Hepatocyte (in vitro differentiated cells): ENCODE measurements at places on chromosomes 4 and X. TPM values are rescaled to one million over a fixed set of nuclear protein-coding genes. Genes with fewer than 3 reads are reported as not detected.

TXK gene
- total RNA-seq: 0.40 and 1.5 TPM in 2 replicates

SERTM2 gene
- 2.8 and 2.9 TPM in 2 replicates for total RNA-seq

FAM9C gene
- not detected in 2 replicates for total RNA-seq

POLN gene
- total RNA-seq: 2.0 and 3.9 TPM in 2 replicates

MCF2 gene
- total RNA-seq: 0.13 TPM in 1 of 2 replicates, not detected in the other

STPG2 gene
- 0.17 and 0.24 TPM in 2 replicates for total RNA-seq

PAGE2B gene
- total RNA-seq: not detected in 2 replicates

- no peak for DNase-seq
- H3K4me1 ChIP-seq: peaks cover 10% of the 10 kb centered on the region
- no peaks in the 10 kb centered on the region for H3K27me3 ChIP-seq
Observed at GRCh38 chrX:24113181-24113580, 36.3 kb upstream of the ZFX start.

- H3K4me1 ChIP-seq: no peaks in the 10 kb centered on the region
- H3K36me3 ChIP-seq: no peaks in the 10 kb centered on the region
- DNase-seq: no peak
- H3K27me3 ChIP-seq: no peaks in the 10 kb centered on the region
- no peak overlapping the region for H3K27ac ChIP-seq
Observed at GRCh38 chr4:152501846-152502536, 33.9 kb downstream of the FBXW7 start.

- H3K4me1 ChIP-seq: no peaks in the 10 kb centered on the region
- peak; percentile 29 for DNase-seq
- peaks cover 3% of the 10 kb centered on the region for H3K36me3 ChIP-seq
- H3K27ac ChIP-seq: peak overlapping the region; percentile 97
Observed at GRCh38 chr4:169621731-169622492, 1.5 kb downstream of the CLCN3 start.

- DNase-seq: no peak
- H3K4me3 ChIP-seq: no peak overlapping the region
- no peaks in the 10 kb centered on the region for H3K27me3 ChIP-seq
- peaks cover 22% of the 10 kb centered on the region for H3K4me1 ChIP-seq
Observed at GRCh38 chr4:110107866-110108265, 90.5 kb downstream of the ELOVL6 start.

DNA sequence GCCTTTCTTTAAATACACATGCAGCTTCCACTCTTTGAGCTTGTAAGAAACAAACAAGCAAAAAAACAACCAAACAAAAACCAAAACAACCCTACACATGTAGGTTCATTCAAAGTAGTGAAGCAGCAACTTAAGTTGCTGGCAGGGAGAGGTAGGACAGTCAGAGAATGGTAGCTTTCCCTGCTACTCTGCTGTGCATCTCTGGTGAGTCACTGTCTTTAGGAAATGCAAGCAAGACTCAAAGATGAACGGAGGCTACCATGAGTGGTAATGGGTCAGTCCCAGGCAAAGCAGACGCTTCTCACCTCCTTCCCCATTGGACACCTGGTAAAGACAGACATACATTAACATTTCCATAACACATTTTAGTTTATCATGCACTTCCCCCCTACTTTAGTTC lies 43.2 kb downstream of the PGRMC2 start:
- no peak for DNase-seq
- H3K4me3 ChIP-seq: no peak overlapping the region
- H3K27ac ChIP-seq: no peak overlapping the region
- H3K27me3 ChIP-seq: no peaks in the 10 kb centered on the region
- H3K4me1 ChIP-seq: no peaks in the 10 kb centered on the region

- no peaks in the 10 kb centered on the region for H3K36me3 ChIP-seq
- H3K27ac ChIP-seq: no peak overlapping the region
- peak; percentile 72 for DNase-seq
- no peaks in the 10 kb centered on the region for H3K4me1 ChIP-seq
- no peak overlapping the region for H3K4me3 ChIP-seq
Observed at GRCh38 chrX:110407910-110408545, 49.4 kb downstream of the RTL9 start.

- no peaks in the 10 kb centered on the region for H3K36me3 ChIP-seq
- DNase-seq: no peak
Observed at GRCh38 chr4:170242471-170242870, 152.7 kb upstream of the AADAT start.
